ENCODE measurements at places on chromosomes 11 and 22.

DNA sequence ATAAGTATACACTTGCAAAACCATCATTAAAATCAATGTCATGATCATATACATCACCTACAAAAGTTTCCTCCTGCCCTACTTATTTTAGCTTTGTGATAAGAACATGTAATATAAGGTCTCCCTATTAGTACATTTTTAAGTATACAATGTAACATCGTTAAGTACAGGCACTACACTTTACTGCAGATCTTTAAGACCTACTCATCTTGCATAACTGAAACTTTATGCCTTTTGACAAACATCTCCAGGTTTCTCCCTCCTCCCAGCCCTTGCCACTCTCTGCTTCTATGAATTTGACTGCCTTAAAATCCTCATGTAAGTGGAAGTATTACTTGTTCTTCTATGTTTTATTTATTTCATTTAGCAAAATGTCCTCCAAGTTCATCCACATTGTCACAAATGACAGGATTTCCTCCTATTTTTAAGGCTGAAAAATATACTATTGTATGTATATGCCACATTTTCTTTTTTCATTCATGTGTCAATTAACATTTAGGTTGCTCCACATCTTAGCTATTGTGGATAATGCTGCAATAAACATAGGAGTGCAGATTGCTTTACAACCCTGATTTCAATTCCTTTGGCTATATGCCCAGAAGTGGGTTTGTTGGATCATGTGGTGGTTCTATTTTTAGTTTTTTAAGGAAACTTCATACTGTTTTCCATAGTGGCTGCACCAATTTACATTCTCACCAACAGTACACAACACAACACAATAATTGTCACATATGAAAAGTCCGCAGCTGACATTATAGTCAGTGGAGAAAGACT lies 471.1 kb upstream of the ANO3 start:
- DNase-seq: no peak

DNA sequence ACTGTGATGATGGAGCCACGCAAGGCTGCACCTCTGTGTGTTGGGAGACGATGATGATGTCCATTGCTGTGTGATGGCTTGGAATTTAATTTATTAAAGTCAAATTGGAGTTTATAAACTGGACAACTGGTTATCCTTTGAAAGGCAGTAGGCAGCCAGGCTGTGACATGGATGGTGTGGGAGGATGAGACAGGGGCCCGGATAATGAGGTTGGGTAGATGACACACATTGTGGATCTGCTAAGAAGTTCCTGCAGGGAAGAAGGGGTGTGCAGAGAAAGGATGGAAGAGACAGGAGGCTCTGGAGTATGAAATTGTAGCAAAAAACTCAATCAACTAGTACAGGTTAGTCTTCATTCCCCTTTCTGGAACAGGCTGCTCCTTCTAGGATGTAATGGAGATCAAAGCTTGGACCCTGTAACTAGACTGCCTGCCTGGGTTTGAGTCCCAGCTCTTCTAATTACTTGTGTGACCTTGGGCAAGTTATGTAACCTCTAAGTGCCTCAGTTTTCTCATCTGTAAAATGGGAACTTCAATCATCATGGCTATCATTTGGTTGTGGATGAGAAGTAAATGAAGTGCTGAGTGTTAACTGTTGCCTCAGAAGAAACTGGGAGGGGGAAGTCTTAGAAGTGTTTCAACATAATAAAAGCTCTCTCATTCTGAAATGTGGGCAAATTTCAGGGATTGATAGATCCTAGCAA lies 4.2 kb upstream of the HINFP start:
- DNase-seq: no peak

- DNase-seq: peak; percentile 89
Observed at GRCh38 chr11:86660088-86660487, 12.3 kb downstream of the ME3 start.

GRCh38 chr11:72617080-72617762 lies 57.0 kb downstream of the PDE2A start:
- peak; percentile 31 for DNase-seq

GRCh38 chr11:87425391-87425790 lies 387.7 kb downstream of the TMEM135 start:
- DNase-seq: peak; percentile 39

DNA sequence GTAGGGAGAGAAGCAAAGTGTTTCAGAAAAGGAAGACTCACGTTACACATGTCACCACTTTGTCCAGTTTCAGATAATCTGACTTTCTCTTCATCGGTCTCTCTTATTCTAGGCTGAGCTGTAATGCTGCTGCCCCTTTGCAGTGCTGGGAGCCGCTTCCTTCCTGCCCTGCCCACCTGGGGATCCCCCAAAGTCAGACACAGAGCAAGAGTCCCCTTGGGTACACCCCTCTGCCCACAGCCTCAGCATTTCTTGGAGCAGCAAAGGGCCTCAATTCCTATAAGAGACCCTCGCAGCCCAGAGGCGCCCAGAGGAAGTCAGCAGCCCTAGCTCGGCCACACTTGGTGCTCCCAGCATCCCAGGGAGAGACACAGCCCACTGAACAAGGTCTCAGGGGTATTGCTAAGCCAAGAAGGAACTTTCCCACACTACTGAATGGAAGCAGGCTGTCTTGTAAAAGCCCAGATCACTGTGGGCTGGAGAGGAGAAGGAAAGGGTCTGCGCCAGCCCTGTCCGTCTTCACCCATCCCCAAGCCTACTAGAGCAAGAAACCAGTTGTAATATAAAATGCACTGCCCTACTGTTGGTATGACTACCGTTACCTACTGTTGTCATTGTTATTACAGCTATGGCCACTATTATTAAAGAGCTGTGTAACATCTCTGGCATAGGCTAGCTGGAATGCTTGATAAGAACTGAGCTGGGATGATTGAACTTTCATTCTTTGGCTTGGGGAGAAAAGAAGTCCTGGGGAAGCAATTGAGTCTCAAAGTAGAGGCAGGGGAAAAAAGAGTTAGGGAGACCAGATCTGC lies 31.2 kb upstream of the SMIM35 start:
- no peak for DNase-seq

GRCh38 chr11:119832202-119832935 lies 103.4 kb upstream of the NECTIN1 start:
- peak; percentile 42 for DNase-seq

- DNase-seq: no peak
Observed at GRCh38 chr11:79243422-79244210, 197.2 kb downstream of the TENM4 start.

DNA sequence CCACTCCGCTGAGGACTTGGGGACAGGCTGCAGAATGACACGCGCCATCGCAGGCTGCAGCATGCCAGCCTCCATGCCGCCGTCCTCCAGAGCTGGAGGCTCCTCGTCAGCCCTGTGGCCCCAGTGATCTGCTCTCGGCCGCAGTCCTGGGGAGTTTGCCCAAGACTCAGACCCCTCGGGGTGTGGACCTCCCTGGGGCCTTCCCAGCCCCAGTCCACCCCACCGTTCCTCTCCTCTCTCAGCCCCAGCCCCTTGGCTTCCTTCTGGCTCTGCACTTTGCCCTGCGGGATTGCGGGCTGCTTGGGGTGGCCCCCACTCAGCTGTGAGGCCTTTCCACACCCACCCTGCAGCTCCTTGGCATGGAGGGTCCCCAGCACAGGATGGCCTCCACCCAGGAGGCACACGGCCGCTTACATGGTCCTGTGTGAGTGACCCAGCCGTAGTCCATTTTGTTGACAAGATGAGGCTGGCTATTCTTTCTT lies 414.9 kb downstream of the TBC1D22A start:
- no peak for DNase-seq

DNA sequence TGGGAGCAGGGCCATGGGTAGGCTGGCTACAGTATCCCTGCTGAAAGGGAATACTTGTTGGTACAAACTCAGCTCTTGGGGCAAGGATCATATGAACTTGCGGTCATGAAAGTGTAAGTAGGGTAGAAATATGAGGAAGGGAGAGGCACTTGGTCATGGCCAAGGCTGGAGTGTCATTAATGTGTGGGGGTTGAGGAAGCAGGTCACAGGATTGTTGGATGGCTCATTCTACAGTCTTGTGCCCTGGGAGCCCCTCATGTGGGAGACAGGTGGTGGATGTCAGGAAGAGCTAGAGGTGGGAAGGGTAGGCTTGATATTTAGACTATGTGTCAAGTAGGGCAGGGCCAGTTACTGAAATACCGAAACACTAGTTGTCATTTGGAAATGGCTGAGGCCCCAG lies 95.5 kb downstream of the RRM1 start:
- no peak for DNase-seq

GRCh38 chr11:127074151-127074761 lies 73.7 kb upstream of the KIRREL3 start:
- peak; percentile 92 for DNase-seq

DNA sequence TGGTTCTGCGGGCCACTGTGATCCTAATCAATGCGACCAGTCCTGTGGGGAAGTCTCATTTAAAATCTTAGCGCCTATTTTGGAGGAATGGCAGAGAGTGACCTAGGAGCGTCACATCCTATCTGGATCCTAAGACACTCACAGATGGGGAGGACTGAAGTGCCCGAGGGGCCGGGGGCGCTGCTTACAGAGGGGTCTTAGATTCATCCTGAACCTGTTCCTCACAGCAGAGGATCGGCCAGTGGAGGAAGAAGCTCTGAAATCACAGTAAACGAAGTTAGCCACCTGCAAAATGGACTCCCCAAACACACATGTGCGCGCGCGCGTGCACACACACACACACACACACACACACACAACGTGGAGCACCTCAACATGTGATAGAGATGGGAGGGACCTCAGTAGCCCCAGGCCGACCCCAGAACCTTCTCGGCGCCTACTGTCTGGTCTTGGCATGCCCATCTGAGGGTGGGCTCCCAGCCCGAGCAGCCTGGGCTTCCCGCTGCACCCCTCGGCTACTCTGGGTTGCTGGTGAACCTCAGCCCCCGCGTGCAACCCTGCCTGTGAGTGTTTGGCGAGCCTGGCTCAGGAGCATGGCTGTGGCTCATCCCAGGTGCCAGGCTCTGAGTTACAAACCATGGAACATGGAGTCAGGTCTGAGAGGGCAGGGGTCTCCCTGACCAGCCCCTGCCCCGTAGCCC lies 613.3 kb downstream of the TBC1D22A start:
- no peak for DNase-seq

GRCh38 chr11:27075192-27075591 lies 34.6 kb downstream of the BBOX1 start:
- no peak for DNase-seq

DNA sequence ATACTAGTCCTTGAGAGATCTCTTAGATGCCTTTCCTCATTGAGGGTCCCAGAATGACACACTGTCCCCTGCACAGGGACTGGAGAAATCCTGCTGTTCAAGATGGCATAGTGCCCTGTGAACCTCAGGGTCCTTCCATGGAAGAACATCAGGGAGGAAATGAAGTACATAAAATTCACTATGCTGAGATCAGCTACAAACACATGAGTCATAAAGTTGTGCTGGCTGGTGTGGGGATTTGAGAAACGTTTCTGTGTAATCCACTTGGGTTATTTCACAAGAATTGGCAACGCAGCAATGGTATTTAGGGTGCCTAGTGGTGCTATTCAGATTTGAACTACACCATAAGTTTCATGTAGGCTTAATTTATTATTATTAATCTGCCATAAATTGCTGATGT lies 174.4 kb downstream of the MAML2 start:
- DNase-seq: peak; percentile 96

- no peak for DNase-seq
Observed at GRCh38 chr22:23551385-23551784, 28.7 kb downstream of the IGLL1 start.

DNA sequence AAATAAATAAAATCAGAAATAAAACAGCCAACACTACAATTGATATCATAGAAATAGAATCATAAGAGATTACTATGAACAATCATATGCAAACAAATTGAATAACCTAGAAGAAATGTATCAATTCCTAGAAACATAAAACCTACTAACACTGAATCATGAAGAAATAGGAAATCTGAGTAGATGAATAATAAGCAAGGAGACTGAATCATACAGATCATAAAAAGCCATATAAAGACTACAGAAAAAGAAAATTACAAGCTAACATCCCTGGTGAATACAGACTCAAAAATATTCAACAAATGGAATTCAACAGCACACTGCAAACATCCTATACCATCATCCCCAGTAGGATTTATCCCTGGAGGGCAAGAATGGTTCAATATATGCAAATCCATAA lies 135.6 kb downstream of the SBF2 start:
- DNase-seq: no peak

GRCh38 chr22:42820045-42820763 lies 36.9 kb downstream of the ARFGAP3 start:
- DNase-seq: peak; percentile 59

- DNase-seq: no peak
Observed at GRCh38 chr11:4682623-4683419, 14.8 kb downstream of the OR51E2 start.

Measured in AG10803 (cell line).